ENCODE measurements at places on chromosomes 4 and X.

- no peak for DNase-seq
These were observed 18.3 kb downstream of the SCD5 start for GRCh38 chr4:82780170-82780751.

- no peak for DNase-seq
These were observed 12.8 kb downstream of the CLNK start for GRCh38 chr4:10671799-10672198.

DNA sequence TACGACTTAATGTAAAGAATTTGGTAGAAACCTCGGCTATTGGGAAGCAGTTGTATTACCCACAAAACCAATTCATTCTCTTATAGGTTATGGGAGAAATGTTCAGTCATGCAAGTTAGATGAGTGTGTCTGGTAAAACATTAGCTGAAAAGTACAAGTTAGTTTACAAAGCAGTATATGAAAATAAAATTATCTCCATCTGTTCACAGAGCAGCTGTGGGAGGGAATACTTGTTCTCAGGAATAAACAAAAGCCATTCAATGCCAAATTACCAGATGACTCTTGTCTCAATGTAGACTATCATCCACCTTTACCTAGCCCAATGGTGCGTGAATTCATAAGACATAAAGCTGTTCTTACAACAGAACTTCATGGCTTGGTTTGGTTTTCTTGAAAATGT lies 28.6 kb downstream of the STAP1 start:
- no peak for DNase-seq

- no peak for DNase-seq
These were observed 125.4 kb downstream of the ATP8A1 start for GRCh38 chr4:42531341-42532030.

- no peak for DNase-seq
These were observed 77.1 kb upstream of the WDR17 start for GRCh38 chr4:175988511-175988910.

GRCh38 chrX:108348525-108348924 lies 89.7 kb downstream of the COL4A6 start:
- DNase-seq, result no peak

DNA sequence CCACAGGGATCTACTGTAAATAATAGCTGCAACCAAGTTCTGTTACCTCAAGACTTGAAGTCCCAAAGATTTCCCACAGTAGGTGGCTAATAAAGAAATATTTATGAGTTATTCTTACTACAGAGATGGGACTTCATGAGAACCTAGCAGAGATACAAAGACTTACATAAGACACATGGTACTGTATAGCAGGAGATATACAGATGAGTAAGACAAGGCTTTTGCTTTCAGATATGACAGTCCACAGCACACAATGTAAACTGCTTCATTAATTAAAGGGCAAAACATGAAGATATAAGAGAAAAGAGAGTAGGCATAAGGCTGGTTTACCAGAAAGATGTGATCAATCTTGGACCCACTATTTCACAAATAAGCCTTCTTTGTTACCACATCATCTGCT lies 6.6 kb downstream of the ANKRD17 start:
- DNase-seq, result no peak

DNA sequence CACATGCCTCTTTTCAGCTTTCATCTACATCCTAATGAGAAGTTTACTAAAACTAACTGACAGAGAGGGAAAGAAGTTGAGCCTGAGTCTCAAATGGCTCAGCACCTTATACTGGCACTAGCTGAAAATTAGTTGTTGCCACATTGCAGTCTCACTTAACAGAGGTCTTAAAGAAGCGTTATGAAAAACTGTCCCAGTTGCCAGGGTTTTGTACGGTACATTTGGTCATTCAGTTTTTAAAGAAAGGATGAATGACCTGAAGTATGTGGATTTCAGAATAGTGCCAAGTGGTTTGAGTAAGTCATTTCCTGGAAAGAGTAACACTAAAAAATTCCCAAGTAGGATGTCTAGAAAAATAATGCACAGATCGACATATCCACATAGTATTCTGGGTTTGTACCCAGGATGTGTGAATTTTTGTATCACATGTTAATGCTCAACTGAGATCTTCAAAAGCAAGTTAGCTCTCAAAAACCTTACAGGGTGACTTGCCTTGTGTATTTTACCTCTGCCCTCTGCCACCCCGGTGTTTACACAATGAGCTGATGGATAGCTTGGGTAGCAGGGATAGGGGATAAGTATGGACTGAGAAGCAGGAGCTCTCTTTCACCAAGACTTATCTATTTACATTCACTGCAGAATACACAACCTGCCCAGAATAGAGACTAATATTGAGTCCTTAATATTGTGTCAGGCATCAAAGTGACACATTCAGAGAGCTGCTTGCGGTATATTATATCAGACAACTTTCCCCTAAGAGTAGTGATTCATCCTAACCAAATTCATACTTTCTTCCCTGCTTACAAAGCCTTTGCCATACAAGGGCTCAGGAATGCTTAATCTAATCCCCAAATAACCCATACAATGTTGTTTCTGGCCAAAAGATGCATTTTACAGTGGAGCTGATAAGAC lies 1075.7 kb upstream of the PABPC4L start:
- DNase-seq, result no peak

Data from activated CD4-positive, alpha-beta T cell treated with anti-CD3 and anti-CD28 coated beads, Interleukin-2, amount 50 U/mL, for 1 hour (primary cell).